ENCODE measurements at places on chromosomes 12 and 14.
A peak's percentile ranks its signal among the peaks of the same experiment; 100 is the strongest.

- no peak for DNase-seq
These were observed 9.6 kb upstream of the FOXG1 start for GRCh38 chr14:28756884-28757570.

DNA sequence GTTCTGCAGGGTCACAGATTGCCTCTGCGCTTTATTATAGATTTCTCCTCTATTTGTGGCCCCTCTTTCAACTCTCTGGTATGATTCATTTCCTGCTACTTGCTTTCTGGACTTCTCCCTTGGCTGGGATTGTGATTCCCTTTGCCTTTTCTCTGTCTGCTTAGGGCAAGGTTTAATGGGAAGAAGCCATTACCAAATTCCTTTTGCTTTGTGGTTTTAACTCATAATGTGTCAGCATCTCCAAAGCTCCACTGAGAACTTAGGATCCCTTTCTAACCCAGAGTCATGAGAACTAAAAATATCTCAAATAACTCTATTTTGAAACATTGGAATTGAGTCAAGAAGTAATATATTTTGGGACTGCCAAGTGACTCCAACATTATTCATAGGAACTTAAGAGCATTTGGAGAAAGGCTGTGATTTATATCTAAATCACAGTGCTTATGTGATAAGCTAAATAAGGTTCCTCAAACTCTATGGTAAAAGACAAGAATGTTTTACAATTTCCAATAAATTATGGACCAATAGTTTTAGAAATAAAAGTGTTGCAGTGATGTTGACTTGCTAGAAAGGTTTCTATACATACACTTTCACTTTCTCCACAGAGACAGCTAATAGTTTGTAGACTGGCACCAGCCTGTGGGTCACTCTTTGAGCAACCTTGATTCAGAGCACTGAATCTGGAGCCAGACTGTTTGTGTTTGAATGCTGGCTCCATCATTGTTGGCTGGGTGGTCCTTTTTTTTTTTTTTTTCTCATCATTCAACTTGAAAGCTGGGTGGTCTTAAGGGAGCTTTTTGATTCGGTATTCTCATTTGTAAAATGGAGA lies 93.9 kb downstream of the DACT1 start:
- DNase-seq: no peak

GRCh38 chr14:102207831-102208365 lies 68.2 kb downstream of the WDR20 start:
- no peak for DNase-seq

DNA sequence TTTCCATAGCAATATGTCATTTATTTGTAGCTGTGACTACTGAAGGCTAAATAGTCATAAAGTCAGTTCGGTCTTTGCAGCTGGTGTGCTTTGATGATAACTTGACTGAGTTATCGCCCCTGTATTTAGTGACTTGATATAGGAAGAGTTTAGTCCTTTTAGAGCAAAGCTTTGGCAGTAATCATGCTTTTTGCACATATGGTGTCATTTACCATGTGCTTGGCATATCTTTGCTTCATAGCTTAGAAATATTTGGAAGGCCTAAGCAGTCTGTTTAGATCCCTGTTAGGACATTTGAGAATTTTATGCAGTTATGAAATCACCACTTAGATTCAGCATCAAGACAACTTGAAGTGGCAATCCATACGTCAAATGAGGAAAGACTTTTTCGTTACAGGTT lies 31.6 kb downstream of the POLR3B start:
- peak; percentile 1 for DNase-seq

DNA sequence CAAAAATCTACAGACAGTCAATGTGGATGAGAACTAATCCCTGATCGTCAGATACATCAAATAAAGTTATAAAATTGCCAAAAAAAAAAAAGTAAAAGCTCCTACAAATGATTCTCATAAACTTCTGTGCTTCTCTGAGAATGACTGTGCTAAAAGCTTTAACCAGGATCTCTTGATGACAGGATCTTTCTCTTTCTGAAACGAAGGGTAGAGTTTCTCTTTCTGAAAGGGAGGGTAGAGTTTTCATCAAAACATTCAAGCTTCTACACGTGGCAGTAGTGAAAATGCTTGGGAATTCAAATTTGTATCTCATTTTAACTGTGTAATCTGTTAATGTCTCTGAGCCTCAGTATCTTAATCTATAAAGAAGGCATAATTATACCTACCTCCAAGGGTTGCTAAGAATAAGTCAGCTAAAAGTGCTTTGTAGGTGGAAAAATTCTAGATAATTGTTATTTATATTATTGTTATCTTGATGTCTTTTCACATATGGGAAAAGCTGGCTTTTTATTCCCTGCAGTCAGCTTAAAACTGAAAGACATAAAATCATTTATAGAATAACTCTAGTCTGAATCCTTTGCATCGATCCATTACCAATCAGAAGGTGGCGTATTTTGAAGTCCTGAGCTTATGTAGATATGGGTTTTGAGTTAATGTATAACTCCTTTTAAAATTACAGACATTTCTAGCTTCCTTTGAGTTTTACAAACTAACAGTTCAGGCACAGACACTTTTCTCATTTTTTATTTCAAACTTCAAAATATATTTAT lies 157.4 kb downstream of the DACT1 start:
- no peak for DNase-seq

GRCh38 chr12:31120392-31121008 lies 46.8 kb downstream of the DDX11 start:
- DNase-seq: no peak

GRCh38 chr14:20782280-20782890 lies 1.3 kb downstream of the RNASE6 start:
- DNase-seq: no peak

GRCh38 chr12:32312049-32312670 lies 87.2 kb upstream of the FGD4 start:
- peak; percentile 90 for DNase-seq

DNA sequence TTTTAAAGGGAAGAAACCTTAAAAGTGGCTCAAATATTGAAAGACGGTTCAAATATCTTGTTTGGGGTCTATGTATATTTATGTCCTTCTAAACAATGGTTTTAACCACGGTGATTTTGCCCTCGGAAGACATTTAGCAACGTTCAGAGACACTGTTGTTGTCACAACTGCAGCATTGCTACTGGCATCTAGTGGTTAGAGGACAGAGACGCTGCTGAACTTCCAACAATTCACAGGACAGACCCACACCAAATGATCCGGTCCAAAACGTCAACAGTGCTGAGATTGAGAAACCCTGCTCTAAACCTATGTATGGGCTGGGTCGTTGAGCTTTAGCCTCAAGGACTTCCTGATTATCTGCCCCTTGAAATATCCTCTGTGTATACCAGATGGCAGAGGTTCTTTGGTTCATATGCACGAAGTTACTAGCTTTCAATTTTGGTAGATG lies 1.7 kb downstream of the ANGEL1 start:
- DNase-seq: peak; percentile 62

GRCh38 chr14:61034416-61035120 lies 53.5 kb downstream of the SLC38A6 start:
- DNase-seq: no peak

- DNase-seq: no peak
These were observed 436 bp downstream of the VPS33A start for GRCh38 chr12:122265886-122266229.

- DNase-seq: no peak
These were observed 16.4 kb downstream of the KRT18 start for GRCh38 chr12:52965337-52965731.
